ENCODE measurements at places on chromosomes 5 and 9.

GRCh38 chr5:31225118-31225517, 31.6 kb downstream of the CDH6 start:
- no peak for DNase-seq

DNA sequence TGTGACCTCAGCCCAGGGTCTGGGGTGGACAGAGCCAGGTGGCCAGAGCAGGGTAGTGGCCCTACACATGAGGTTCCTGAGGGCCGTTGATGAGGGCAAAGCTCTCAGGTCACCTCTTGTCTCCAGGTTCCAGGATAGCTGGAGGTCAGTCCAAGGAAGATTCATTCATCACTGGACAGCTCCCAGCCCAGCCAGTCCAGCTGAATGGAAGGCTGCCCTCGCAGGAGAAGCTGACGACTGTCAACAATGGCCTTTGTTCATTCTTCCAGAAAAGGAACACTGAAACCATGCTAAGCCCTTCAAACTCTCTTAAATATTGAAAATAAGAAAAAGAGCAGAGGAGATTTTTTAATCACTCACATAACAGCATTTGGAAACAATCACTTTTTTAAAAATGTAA, 169.7 kb upstream of the TBCA start:
- no peak for DNase-seq

GRCh38 chr9:19895006-19895405, 106.2 kb upstream of the SLC24A2 start:
- no peak for DNase-seq

- DNase-seq, result no peak
Measured at GRCh38 chr5:159412284-159413046, 82.2 kb upstream of the IL12B start.

GRCh38 chr5:38596981-38597380, 40.5 kb upstream of the LIFR start:
- no peak for DNase-seq

- no peak for DNase-seq
Measured at GRCh38 chr5:139342423-139342723, 719 bp downstream of the PAIP2 start.

DNA sequence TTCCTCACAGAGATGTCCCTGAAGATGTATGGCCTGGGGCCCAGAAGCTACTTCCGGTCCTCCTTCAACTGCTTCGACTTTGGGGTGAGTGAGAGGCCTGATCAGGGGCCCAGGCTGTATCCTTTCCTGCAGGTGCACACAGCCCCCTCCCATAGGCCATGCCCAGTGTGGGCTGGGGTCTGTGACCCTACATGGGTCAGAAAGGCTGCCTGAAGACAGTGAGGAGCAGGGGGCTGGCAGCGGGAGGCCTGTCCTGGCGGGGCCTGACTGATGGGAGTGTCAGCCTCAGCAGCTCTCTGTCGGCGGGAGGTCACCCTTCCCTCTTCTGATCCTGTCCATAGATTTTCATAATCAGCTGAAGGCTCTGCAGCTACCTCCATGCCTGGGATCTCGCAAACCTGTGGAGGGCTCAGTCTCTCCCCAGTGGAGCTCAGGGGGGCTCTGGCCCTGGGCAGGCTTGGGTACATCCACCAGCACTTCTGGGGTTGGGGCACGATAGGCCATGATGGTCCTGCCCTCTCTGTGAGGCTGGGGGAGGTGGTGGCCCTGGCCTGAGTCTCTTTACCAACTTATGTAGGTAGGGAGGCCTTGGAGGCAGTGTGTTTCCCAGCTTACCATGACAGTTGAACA, 98.5 kb downstream of the CACNA1B start:
- DNase-seq, result no peak

DNA sequence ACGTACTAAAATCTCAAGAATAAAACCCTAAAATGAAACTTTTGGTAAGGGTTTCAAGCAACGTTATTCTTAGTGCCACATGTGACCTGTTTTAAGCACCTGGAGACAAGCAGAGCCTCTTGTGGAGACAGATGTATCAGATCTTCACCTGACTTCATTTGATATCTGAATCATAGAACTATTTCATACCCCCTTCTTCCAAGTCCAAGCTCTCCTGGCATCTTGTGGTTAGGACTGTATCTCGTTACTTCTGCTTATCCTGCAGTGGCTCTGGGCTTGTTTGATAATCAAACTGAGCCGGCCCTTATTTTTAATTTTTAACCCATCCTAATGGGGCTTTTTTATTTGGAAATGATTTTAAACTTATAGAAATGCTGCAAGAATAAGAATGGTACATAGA, 11.1 kb upstream of the FSD1L start:
- DNase-seq, result no peak

GRCh38 chr5:7094626-7095025, 301.3 kb upstream of the ADCY2 start:
- no peak for DNase-seq

DNA sequence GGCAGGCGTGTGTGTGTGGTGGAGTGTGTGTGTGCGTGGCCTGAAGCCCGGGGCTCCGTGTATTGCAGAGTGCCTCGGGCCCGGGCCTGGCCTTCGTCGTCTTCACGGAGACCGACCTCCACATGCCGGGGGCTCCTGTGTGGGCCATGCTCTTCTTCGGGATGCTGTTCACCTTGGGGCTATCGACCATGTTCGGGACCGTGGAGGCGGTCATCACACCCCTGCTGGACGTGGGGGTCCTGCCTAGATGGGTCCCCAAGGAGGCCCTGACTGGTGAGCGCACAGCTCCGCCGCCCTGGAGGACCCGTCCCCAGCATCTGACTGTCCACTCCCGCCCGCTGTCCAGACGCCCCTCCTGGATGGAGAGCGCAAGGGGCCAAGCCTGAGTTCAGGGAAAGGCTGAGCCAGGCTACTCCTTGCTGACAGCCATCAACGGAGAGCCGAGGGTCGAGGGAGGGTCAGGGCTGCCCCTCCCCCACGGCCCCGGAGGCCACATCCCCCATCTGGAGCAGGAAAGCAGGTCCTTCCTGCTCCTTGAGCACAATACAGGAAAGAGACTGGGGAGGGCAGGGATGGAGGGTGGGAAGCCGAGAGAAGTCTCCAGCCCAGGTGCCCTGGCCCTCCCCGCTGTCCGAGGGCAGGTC, 18.4 kb downstream of the SLC6A18 start:
- no peak for DNase-seq

DNA sequence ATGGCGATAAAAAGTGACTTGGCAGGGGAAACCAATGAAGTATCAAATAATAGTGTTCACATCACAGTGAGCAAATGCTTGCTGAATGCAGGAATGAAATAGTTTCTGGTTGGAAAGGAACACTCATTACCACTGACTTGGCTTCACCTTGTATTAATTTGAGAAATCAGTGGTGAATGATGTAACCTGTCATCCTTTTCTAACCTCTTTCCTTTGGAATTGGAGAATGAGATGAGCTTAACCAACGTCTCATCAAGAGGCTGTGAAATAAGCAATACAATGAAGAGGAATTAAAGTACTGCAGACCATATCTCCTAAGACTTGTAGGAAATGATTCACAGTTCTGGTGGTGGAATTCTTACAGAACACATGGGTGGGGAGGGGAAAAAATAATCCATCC, 192.2 kb downstream of the DMAC1 start:
- DNase-seq, result no peak

- no peak for DNase-seq
Measured at GRCh38 chr9:89695441-89695891, 90.7 kb downstream of the GADD45G start.

- DNase-seq, result no peak
Measured at GRCh38 chr9:94951324-94952135, 225.0 kb downstream of the AOPEP start.

DNA sequence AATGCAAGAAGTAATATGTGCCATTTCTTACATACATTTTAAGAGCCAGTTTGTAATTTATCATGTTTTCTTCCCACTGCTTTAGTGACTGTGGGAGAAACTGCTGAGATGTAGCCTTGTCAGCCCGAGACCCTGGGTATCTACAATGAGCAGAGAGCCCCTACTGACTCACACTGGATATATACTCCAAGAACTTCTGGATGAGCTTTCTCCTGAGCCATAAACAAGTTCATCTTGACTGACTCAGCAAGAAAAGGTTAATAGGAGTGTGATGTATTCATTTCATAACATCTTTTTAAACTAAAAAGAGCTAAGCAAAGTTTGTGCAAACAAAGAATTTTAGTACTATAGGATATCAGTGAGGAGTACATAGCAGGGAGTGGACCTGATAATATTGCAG, 182.5 kb downstream of the EDIL3 start:
- no peak for DNase-seq

GRCh38 chr5:16406630-16407029, 59.0 kb downstream of the ZNF622 start:
- DNase-seq, result no peak

DNA sequence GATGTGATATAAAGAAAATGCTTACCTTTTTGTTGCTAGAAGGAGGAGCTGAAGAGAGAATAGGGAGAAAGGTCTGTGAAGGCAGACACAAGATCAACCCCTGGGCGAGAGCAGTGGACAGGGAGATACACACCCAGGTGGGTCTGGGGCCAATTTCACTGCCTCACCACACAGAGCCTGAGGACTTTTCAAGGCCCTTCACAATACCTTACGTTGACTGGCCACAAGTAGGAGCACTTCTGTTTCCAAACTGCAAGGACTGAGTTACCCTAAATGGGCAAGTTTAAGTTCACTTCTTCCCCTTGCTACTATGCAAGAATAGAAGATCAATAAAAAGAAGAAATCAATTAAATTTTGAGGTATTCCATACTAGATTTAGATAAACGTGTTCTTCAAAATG, 174.5 kb upstream of the SLC12A2 start:
- DNase-seq, result no peak

DNA sequence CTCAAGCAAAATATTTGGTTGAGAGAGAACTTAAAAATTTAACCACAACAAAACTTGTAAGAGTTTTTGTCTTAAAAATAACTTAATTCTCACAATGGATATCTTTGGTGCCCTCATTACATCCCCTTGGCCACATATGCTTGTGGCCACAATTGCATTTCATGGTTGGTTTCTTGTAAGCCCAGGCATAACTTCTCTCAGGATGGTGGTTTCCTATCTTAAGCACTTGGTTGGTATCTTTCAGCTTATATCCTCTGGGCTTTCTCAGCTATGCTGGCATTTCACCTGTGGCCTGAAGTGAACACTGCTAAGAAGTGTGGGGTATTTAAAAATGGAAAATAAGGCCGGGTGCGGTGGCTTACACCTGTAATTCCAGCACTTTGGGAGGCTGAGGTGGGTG, 212.4 kb upstream of the MEF2C start:
- no peak for DNase-seq

GRCh38 chr5:130282049-130282448, 377.8 kb downstream of the CHSY3 start:
- no peak for DNase-seq

GRCh38 chr9:89422151-89422975, 75.5 kb downstream of the SEMA4D start:
- DNase-seq, result no peak

GRCh38 chr5:65462139-65462705, 19.5 kb downstream of the ADAMTS6 start:
- no peak for DNase-seq

DNA sequence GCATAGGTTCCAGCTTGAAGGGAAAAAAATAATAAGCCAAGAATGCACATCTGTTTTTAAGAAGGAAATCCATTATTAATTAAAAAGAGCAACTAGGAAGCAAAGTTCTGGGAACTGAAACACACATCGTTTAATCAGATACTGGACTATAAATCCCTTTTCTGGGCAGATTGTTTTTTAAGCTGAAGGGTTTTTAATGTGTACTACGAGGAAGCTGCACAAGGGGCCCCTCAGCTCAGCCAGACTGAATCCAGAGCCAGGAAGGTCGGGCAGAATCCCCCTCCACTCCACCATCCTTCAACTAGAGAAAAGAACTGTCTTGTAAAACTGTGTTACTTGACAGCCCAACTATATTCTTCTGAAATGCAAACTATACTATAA, 49.2 kb downstream of the ROR2 start:
- DNase-seq, result no peak

DNA sequence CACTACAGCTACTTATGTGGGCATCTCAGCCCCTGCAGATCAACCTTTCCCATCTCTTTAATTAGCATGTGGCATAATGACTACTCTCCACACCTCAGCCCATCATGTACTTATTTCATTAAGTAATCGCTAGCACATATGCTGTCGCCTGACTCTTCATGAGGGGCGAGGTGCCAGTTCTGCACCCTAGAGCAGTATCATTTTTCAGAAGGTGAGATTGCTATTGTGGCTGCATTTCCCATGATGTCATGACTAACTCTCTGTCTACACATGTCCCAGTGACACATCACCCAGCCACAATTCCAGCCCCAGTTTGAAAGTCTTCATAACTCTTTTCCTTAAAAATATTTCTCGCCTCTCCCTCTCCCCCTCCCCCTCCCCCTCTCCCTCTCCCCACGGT, 7.6 kb upstream of the F2RL1 start:
- DNase-seq, result no peak

GRCh38 chr5:132431632-132432031, 58.9 kb downstream of the IRF1 start:
- DNase-seq, result no peak

- DNase-seq, result no peak
Measured at GRCh38 chr9:128078504-128079434, 10.7 kb downstream of the SLC25A25 start.

DNA sequence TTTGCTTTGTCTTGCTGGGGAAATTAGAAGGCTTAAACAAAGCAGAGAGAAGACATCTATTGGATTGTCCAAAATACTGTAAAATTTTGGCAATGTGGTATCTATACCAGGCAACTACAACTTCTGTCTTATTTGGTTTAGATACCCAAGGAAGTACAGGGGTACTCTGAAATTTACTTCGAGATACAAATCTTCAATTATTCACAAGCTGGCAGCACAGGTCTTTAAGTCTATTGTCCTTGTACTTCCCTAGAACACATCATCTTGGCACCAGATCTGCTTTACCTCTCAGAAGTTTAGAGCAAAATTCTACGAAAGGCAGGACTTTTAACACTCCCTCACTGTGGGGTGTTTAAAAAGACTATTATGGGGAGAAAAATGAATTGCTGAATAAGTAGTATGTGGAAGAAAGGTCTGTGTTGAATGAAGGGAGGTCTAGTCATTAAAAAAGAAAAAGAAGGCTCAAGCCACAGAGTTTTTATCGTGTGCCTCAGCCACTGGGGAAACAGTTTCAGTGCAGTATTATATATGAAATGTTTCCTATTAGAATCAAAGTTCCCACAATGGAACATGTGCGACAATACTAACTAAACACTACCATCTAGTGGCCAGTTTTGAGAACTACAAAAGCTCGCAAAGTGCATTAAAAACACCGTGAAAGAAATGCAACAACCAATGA, 93.7 kb downstream of the PDE4D start:
- no peak for DNase-seq

- no peak for DNase-seq
Measured at GRCh38 chr5:159132429-159133040, 32.8 kb upstream of the EBF1 start.

- DNase-seq, result no peak
Measured at GRCh38 chr5:58138791-58139190, 321.1 kb downstream of the PLK2 start.

GRCh38 chr9:35842795-35843194, 13.8 kb downstream of the TMEM8B start:
- no peak for DNase-seq

DNA sequence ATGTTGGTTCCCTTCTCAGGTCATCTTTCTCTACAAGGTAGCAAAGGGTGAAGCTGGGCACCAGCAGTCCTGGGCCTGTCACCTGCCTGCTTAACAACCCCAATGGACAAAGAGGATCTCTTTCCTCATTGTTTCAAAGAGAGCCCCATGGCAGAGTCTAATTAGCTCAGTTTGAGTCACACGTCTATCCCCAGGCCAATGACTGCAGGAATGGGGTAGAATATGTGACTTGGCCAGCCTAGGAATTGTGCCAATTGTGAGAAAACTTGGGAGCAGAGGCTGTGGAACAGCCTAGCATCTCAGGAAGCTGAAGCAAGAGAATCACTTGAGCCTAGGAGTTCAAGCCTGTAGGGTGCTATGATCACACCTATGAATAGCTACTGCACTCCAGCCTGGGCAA, 3.6 kb upstream of the RAPGEF1 start:
- no peak for DNase-seq
